ENCODE measurements at places on chromosomes 12 and 14.

DNA sequence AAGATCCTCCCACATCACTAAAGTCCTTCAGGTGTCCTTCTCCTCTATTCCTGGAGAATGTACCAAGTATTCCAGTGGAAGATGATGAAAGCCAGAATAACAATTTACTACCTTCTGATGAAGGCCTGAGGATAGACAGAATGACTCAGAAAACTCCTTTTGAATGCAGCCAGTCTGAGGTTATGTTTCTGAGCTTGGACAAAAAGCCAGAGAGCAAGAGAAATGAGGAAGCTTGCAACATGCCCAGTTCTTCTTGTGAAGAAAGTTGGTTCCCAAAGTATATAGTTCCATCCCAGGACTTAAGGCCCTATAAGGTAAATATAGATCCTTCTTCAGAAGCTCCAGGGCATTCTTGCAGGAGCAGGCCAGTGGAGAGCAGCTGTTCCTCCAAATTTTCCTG is 54.6 kb upstream of the HELB start:
- no peak for DNase-seq

GRCh38 chr12:74193191-74193590 is 344.4 kb upstream of the ATXN7L3B start:
- DNase-seq: no peak

- DNase-seq: no peak
Observed at GRCh38 chr12:115394496-115395220, 710.7 kb upstream of the TBX3 start.

- DNase-seq: no peak
Observed at GRCh38 chr12:112015938-112016337, 2.7 kb downstream of the ERP29 start.

- no peak for DNase-seq
Observed at GRCh38 chr14:55180434-55180833, 11.0 kb downstream of the DLGAP5 start.

DNA sequence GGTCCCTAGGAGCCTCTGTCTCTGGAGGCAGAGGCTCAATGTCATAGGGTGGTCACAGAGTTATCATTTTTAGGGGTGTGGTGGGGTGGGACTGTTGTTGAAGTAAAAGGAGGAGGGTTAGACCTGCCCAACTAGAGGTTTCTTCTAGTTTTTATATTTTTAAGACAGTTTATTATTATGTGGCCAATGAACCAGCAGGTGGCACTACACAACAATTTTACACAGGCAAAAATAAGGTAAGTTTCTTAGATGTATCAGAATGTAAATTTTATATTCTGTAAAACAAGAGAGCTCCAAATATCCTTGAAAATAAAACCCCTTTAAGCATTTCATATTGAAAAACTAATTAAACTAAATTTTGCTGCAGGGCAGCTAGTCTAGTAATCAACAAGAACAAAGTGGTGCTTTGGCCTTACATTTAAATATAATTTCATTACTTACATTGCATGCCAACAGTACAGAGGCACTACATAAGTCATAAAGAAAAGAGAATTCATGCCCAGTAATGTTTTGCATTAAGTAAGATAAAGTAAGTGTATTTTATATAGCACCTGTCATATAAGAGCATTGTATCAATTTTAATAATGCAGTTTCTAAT is 22.2 kb upstream of the OVCH1 start:
- DNase-seq: no peak

GRCh38 chr12:73529231-73529630 is 1008.4 kb upstream of the ATXN7L3B start:
- DNase-seq: no peak

DNA sequence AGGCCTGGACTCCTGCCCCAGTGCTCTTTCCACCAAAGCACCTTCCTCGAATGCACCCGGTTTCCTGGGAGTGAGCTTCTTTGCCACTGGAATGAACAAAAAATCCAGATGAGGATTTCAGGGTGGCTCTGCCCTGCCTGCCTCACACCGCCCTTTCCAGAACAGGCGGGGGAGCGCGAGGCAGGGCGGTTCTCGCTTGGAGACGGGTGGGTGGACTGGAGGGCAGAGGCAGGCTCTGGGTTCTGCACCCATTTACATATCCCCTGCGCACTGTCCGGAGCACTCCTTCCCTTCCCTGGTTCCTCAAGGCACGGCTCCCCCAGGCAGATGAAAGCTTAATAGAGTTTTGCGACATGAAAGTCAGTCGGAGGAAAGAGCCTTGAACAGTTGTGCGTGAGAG is 69.7 kb upstream of the DLK1 start:
- DNase-seq: no peak

- no peak for DNase-seq
Observed at GRCh38 chr12:108257610-108258106, 81.5 kb downstream of the CMKLR1 start.

DNA sequence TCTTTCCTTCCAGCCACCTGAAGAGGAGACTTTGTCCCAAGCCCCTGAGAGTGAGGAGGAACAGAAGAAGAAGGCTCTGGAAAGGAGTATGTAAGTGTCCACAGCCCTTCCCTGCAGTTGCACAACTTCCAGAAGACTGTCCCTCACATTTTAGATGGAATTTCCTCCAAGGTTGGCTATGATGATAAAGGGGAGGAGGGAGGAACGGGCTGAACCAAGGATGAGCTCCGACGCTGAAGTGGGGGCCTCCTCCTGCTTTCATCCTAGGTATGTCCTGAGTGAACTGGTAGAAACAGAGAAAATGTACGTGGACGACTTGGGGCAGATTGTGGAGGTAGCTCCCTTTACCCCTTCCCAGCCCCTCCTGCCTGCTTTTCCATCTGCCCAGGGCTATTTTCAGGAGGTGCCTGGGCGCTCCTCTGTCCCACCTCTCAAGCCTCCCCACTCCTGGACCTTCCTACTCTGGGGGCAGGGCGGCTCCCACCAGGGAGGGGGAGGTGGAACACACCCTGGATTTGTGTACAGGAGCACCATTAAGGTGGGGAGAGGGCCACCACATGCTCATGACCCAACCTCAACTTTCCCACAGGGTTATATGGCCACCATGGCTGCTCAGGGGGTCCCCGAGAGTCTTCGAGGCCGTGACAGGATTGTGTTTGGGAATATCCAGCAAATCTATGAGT is 2.3 kb downstream of the ARHGEF25 start:
- no peak for DNase-seq

DNA sequence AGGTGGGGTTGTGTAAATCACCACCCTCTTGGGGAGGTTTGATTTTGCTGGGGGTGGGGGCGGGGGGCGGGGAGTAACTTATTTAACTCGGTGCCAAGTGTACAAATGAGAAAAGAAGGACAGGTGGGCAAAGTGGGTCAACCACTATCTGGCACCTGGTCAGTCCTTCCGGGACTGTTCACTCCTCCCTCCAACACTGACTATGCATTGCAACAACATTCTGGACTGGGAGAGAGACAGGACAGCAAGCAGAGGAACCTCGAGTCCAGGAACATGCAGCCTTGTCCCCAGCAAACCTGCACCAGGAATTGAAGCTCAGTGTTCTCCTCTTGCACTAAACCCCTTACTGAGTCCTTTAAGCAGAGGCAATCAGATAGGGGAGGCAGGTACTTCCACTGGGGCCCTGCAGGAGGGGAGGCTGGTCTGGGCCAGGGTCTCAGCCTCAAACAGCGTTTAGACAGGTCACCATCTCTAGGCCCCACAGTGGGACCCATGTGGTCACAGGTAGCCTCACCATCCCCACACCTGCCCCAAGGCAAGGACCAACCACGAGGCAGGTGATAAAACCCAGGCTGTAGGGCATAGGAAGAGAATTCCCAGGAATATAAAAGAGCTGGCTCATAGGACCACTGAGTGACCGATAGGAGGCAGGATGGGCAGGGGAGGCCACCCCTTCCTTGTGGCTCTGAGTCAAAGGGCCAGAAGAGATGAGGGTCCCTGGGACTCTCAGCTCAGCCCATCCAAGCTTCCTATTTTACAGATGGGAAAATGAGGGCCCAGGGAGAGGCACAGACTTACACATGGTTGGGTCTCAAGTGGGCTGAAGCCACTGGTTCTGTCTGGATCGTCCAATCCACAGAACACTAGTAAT is 9.8 kb downstream of the CCDC85C start:
- DNase-seq: no peak

DNA sequence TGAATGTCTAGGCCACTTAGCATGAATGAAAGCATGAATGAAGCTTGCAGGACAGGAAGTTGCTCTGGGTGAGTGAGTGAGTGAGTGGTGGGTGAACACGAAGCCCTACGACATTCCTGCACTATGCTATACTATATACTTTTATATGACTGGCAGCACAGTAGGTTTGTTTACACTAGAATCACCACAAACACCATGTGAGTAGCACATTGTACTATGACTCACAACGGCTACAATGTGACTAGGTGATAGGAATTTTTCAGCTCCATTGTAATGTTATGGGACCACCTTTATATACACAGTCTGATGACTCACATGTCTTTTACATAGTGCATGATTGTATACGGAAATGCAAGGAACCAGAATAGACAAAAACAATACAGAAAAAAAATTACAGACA is 1480.2 kb downstream of the AACS start:
- DNase-seq: no peak

DNA sequence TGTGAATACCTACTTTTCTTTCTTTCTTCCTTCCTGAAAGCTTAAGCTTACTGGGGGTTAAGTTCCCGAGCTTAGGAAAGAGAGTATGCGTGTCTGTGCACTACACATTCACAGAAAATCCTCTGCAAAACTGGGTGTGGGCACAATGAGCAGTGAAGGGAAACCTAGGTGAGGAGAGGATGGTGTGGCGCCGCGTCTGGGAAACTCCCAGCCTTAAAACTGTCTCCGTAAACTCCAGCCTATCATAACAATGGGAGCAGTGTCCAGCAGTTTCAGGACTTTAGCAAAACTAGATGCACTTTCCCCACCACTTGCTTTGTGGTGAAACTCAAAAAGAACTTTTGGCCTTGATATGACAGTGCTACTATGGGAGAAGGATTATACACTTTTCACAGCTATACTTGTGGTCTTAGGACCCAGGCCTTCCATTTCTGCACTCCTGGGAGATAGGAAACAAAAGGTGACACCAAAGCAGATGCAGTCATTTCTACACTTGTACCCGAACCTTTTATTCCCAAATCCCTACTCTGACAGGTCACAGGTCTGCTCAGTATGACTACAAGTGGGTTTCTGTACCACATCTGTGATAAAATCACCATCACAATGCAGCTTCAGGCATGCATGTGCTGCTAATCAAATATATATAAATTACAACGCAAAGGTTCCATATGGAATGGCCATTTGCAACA is 10.4 kb downstream of the AKAP5 start:
- DNase-seq: no peak

DNA sequence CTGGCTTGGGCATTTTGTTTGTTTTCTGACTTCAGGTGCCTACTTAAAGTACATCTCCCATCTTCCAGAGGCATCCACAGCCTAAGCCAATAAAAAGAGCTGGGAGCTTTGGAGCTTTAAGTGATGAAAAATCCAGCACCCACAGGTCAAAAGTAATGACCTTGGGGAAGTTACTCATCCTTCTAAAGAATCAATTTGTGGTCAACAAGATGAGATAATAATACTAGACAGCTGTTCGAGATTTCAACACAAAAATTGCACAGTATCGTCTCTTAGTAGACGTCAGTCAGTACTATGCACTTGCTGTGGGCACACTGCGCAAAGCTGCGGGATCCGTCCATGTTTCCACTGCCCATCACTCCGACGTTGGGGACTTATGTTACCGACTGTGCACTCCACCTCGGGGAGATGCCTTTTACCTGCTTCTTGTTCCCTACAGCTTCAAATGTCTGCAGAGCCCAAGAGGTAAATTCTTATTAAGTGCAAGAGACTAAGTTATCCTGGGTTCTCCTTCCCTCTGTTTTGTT is 1.3 kb downstream of the ST8SIA1 start:
- DNase-seq: no peak

- no peak for DNase-seq
Observed at GRCh38 chr12:48859607-48860006, 6.1 kb downstream of the RND1 start.

DNA sequence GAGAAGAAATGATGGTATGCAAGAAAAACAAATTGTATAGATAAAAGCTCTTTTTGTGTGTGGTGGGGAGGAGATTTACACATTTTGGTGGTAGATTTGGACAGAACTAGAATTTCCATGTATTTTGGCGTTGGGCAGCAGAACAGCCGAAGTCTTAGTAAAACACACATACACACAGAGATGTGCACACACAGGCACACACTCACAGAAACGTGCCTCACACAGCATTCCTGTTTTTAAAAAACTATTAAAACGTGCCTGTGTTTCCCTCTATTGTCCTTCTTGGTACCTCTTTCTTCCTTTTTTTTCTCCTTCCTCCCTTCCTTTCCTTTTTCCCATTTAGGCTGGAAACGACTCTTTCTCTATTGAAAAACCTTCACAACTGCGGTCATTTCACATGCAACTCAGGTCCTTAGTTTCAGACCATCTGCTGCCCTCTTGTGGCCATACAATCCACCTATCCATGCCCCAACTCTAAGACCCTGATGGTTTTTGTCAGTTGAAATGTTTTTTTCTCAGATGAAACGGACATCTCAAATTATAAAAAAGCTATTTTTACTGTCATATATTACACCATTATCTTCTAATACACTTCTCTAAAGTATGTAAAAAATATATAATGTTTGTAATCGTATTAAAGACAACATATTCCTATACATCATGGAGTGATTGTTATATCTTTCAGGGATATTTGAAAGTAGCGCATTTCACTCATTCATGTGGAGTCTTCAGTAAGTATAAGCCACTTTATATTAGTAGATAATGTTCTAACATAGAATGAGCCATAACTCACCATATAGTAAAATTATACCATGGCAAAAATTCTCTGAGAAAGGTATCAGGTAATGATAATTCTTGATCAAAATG is 386.7 kb upstream of the NOVA1 start:
- no peak for DNase-seq

DNA sequence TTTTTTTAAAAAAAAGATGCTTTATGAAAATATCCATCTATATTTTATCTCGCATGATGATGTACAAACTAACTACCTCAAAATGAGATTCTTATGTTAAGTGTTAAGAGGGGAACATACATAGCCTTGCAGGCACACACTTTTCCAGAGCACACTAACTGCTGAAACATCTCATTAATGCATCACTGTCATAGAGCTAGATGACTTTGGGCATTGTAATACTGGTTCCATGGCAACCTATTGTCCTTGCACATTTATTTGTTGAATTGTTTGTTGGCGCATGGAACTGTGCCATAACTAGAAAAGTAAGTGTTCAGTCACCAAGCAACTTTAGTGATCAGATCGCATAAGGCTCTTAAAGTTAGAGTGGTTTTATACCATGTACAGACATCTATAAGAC is 348.3 kb downstream of the GALC start:
- DNase-seq: no peak

- no peak for DNase-seq
Observed at GRCh38 chr12:49515266-49515665, 23.6 kb upstream of the KCNH3 start.

- no peak for DNase-seq
Observed at GRCh38 chr12:49865782-49866135, 22.9 kb upstream of the BCDIN3D start.

- DNase-seq: no peak
Observed at GRCh38 chr12:94258593-94258992, 110.2 kb downstream of the PLXNC1 start.

GRCh38 chr12:106018286-106018685 is 120.5 kb downstream of the NUAK1 start:
- DNase-seq: no peak
